ENCODE measurements at places on chromosomes 1 and 21.

DNA sequence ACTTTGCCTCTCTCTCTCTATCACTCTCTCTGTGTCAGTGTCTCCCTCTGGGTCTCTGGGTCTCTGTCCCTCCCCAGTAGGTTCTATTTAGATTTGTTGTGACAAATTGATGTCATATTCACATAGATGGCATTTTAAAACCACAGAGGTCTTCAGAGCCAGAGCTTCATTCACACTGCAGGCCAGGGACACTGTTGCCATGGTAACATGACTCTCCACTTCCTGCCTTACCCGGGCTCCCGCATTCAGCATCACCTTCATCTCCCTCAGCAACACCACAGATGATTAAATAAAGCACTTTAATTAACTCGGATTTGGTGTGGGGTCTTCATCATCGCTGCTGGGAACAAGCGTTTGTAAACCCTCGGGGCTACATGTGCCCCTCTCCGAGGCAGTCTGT is 132.6 kb downstream of the ETS2 start:
- no peak for DNase-seq

DNA sequence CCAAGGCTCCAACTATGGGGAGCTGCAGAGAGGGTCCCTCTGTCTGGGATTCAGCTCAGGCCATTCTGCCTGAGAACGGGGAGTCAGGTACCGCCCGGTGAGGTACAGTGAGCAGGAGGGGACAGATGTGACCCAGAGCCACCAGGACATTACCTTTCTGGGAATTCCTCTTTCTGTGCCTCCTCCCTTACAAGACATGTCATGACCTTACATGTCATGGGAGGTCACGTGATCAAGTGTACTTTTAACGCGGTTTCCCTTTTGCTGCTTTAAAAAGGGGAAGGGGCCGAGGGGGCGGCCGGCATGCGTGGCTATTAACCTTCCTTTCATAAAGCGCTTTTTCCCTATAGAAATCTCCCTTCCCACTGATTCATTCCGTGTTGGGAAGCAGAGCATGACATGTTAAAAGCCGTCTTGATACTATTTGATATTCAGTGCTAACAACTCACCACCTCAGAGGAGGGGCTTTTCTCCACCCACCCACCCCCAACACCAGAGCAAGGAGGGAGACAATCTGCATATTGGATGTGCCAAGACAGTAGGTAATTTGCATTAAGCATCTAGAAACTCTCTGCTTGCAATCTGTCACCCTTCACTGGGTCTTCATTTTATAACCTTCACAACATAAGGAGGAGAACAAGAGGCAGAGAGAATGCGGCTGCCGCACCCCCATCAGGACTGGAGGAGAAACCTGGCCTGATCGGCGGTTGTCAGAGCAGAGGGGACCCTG is 113.6 kb upstream of the VAMP3 start:
- DNase-seq, result no peak

DNA sequence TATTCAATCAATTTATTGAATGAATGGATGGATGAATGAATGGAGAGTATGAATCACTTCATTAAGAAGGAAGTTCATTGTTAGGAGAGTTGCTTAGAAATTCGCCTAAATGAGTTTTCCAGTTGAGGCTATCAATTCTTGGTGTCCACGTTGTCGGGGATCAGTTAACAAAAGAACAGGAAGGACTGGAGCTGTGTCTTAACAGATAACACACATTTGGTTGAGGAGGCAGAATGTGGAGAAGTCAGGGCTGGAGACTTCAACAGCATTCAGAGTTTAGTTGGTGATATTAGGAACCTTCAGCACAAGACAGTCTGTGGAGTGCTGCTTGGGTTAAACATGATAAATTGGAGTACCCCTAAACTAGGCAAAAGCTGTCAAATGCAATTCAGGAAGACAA is 33.7 kb downstream of the ZBTB18 start:
- no peak for DNase-seq

DNA sequence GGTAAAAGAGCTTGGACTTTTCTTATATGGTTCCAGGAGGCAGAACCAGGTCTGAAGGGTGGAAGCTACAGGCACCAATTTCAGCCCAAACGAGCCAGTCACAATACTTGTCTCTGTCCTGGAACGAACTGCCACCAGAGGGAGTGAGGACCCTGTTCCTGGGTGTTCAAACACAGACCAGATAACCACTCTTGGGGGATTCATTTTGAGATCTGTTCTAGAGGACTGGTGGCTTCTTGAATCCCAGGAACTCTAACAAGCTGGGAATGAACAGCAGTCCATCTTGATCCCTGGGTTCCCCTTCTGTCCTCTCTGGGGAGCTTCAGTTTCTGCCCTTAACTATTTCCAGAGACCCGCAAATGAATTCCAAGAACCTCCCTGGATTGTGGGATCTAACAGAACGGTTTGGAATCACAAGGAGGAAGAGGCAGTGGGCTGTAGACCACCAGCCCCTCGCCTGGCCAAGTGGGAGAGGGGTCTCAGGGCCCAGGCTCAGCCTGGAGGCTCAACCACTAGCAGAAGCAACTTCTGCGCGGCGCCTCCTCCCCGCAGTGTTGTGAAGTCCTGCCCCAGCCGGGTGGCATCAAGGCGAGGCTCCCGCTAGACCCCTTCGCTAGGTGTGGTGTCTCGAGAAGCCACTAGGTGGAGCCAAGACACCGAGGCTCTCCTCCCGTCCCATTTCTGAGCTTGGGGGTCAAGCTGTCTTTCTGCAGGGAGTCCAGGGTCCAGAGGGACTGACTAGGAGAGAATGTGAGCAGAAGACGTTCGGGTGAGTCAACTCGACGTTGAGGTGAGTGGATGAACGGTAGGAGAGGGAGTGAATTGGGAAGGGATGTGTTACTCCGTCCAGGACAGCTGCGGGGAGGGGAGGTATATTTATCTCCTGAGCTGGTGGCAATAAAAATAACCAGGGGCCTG is 12.1 kb upstream of the NES start:
- peak; percentile 80 for DNase-seq

- DNase-seq, result no peak
These were observed 51.3 kb downstream of the CAPN9 start for GRCh38 chr1:230798491-230798890.

DNA sequence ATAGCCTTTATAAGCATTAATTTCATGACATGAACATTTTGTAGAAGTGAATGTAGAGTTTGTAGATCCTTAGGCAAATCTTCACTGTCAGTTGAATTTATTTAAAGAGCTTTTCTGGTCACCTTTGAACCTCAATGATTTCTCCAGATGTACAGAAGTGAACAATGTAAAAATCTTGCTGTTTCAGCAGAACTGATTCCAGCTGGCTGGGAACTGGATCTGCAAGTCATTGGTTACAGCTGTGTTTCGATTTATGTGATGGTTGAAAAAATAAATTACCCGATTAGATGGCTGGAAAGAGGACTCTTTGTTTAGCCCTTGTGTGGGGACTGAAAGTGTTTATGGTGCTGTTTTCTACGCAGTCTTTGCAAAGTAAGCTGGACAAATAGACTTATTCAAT is 849.8 kb downstream of the USP25 start:
- DNase-seq, result no peak

DNA sequence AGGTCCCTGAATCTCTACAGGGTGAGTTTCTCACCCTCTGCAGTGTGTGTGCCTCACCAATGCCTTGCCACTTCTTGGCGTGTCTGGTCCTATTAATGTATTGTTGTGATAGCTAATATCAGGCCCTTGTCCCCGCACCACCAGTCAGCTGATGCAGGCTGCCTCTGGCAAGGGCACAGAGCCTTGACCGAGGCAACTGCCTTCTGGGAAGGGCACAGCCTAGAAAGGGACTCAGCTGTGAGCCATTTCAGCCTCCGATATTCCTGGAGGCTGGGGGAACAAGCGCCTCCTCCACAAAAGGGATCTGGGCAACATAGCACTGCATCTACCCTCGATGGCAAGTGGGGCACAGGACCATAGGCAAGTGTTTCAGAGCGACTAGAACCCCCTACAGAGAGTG is 27.0 kb downstream of the IL10RB start:
- no peak for DNase-seq

- no peak for DNase-seq
These were observed 19.4 kb upstream of the SLAMF6 start for GRCh38 chr1:160542303-160542945.

DNA sequence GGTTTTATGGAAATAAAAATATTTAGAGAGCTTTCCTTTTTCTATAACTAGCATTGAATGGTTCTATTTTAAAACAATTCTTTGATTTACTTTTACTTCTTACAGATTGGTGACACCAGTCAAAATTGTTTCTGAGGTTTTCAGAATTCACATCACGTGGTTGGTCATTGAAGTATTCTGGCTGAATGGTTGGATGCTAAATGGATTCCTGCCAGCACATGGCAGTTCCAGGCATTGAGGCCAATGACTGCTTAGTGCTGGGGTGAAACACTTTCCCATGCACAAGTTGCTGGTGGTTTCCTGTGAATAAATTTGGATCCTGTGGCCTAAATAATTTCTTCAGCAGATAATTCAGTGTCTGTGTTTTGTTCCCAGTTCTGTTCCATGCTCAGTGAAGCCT is 20.6 kb downstream of the NCAM2 start:
- DNase-seq, result no peak

GRCh38 chr21:30072496-30072895 is 94.1 kb downstream of the CLDN17 start:
- no peak for DNase-seq

DNA sequence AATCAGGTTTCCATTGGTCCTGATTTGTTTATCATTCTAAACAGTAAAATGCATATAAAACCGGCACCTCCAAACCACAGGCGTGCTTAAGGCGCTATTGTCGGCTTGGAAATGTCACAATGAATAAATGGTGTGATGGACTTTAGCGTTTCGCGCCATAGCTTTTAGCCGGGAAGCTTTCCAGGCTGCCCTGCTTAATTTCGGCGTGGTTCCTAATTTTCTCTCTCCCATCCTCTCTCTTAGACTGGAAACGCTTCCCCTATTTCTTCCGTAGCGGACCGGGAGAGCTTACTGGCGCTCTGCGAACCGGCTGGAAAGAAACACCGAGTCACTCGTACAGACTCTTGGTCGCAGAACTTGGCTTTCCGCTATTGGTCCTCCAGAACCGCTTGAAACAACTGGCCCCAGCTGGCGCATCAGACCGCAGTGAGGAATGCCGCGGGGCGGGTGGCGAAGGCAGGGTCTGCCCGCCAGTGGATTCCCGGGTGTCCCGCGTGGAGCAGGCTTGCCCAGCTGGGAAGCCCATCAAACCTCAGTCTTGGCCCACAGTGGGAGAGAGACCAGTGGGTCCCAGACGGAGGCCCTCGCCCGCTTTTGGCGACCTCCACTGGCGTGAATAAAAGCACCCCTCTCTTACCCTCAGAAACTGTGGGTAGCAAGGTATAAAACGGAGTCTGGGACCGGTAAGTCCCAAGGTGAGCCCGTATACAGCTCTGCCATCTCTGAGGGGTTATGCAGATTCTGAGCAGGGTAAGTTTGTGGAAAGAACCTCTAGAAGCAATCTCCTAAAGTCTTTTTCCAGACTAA is 4.0 kb upstream of the LHX8 start:
- DNase-seq, result no peak

- no peak for DNase-seq
These were observed 29.4 kb upstream of the KCNA10 start for GRCh38 chr1:110548381-110548780.

DNA sequence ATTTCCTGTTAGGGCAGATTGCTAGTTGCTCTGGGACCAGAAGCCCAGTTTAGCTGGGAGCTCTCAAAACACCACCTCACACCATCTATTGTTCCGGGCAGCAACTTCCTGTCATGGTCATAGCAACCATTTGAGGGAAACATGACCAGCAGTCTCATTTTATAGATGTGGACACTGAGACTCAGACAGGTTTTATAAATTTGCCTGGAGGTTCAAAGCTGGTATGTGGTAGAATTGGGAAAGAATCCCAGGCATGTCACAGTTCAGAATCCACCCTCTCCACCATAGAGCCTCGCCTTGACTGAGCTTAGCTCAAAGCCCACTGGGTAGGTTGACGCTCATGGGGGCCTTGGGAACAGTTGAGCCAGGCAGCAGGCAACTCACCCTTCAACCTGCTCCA is 14.0 kb upstream of the TRIM67 start:
- DNase-seq, result no peak

GRCh38 chr1:17979815-17980214 is 127.8 kb upstream of the IGSF21 start:
- no peak for DNase-seq

DNA sequence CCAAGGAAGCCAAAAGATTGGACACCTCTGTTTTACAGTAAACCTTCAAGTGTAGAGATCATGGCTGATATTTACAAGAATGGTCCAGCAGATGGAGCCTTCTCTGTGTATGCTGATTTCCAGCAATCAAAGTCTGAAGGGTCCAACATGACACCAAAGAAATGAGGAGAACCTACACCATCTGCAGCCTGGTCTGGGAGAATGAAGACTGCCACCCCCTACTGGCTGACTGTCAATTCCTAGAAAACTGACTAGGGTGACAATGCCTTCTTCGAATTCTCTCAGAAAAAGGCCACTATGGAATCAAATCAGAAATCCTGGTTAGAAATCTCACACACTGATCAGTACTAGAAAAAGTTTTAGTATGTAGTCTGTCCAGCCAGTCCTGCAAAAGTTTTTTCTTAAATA is 83.3 kb downstream of the CDC42BPA start:
- no peak for DNase-seq

- no peak for DNase-seq
These were observed 91.2 kb upstream of the CD1D start for GRCh38 chr1:158089476-158089875.

- DNase-seq, result no peak
These were observed 426.6 kb downstream of the OMA1 start for GRCh38 chr1:58119971-58120370.

- DNase-seq, result no peak
These were observed 170.7 kb downstream of the NEGR1 start for GRCh38 chr1:72111662-72112061.

DNA sequence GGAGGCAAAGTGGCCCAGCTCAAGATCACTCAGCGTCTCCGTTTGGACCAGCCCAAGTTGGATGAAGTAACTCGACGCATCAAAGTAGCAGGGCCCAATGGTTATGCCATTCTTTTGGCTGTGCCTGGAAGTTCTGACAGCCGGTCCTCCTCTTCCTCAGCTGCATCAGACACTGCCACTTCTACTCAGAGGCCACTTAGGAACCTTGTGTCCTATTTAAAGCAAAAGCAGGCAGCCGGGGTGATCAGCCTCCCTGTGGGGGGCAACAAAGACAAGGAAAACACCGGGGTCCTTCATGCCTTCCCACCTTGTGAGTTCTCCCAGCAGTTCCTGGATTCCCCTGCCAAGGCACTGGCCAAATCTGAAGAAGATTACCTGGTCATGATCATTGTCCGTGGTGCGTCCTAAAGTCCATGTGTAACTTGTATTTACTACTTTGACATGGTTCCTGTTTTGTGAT is 2.7 kb downstream of the RBM15 start:
- DNase-seq, result no peak

DNA sequence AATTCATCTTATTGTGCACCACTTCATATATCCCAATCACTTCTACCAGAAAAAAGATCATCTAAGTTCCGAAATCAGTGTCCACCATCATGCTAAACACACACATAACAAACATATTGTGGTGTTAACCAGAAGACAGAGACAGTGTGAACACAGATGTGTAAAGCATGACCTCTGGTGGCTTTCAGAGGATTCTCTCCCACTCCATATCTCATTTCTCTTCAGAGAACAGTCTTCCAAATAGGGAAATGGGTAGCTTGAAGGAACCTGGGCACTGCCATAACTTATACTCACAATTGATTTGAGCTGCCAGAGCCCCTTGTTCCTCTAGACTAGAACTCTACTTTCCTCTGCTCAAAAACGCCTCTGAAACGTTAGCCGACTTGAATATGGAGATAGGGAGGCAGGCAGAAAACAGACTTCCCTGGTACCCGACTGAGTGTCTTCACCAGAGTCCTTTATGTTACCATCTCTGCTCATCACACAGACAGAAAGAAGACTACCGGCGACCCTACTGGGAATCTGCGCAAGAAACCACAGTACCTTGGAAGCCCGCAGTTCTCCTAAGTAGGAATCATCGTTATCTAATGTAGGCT is 1.8 kb upstream of the ELAPOR1 start:
- no peak for DNase-seq

Measured in left ventricle myocardium superior (tissue), 1 donor.